B cell (primary cell): ENCODE measurements at places on chromosomes 7 and 10.

DNA sequence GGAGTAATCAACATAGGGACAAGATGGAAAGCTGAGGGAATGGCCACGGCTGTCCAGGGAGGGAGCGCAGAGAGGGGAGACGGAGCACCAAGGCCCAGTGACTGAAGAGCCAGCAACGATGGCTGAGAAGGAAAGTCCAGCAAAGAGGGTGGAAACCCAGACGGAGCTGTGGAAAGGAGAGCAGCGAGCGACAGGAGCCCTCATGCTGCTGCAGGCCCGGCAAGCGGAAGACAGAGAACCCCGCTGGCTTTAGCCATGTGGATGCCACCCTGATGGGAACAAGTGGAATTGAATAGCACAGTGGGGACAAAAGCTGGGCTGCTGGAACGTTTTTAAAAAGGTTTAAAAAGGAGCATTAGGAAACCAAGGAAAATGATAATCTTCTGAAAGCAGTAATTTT, 82.9 kb upstream of the DDC start:
- DNase-seq = no peak

DNA sequence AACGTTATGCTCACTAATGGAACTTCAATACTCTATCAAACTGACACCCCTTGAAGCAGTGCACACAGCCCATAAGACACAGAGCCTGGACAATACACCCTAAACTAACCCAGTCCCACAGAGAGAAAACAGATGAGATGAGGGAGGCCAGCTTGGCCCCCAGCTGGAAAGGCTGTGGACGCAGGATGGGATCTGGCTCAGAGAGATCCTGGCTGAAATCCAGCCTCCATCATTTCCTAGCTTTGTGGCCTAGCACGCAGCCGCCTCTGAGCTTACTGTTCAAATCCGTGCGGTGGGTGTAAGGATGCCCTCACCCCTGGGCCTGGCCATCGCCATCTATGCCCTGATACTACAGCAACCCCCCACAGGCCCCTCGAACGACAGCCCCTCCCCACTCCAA, 32.7 kb downstream of the SNX8 start:
- DNase-seq = no peak

GRCh38 chr7:132876576-132876975, 205.3 kb downstream of the CHCHD3 start:
- DNase-seq = no peak

GRCh38 chr7:102152672-102153598, 133.7 kb upstream of the SH2B2 start:
- no peak for DNase-seq

DNA sequence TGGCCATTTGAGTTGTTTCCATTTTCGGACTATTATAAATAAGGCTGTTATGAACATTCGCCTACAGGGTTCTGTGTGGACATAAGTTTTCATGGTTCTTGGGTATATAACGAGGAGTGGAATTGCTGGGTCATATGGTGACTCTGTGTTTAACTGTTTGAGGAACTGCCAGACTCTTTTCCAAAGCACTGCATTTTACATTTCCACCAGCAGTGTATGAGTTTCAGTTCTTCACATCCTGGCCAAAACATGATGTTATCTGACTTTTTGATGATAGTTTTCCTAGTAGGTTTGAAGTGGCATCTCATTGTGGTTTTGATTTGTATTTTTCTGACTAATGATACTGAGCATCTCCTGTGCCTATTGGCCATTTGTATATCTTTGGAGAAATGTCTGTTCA, 5.4 kb downstream of the SUV39H2 start:
- no peak for DNase-seq

GRCh38 chr7:112744818-112745217, 45.4 kb downstream of the TMEM168 start:
- no peak for DNase-seq

- no peak for DNase-seq
Observed at GRCh38 chr10:125156196-125156595, 4.2 kb downstream of the CTBP2 start.

- DNase-seq = no peak
Observed at GRCh38 chr7:51027935-51028830, 245.5 kb upstream of the GRB10 start.

DNA sequence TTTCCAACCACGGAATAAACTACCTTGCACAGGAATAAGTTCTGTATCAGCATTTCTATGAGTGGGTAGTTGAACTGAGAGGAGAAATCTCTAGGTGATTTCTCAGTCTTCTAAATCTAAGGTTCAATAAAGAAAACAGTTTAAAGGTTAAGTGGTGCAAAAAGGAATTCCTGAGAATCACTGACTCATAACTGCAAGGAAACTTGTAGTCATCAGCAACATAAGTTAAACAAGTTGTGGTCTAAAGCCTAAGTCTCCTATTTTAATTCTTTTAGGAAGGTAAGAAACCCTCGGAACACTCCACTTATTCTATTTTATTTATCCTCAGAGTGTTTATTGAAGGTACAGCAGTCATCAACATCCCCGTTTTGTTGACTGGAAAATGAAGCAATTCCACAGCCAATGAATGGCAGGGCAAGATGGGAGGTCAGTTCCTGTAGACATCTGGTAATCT, 92.4 kb upstream of the PIK3CG start:
- no peak for DNase-seq

DNA sequence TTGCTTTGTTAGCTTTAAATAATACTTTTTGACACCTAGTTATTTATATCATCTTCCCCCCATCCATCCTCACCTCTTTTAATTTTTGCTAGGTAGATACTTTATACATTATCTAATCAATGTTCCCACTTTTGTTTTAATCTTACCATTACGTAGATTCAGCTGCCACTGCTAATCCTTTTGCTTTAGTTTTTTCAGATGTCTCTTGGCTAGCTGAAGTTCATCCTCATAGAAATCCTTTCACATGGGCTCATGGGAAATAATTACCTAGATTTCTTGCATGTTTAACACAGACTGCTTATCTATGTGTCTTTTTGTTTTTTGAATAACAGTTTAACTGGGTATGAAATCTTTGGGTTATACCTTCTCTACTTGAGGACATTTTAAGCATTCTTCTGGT, 60.1 kb downstream of the ZNRF2 start:
- DNase-seq = no peak

GRCh38 chr7:5773661-5774086, 7.8 kb downstream of the RNF216 start:
- no peak for DNase-seq

DNA sequence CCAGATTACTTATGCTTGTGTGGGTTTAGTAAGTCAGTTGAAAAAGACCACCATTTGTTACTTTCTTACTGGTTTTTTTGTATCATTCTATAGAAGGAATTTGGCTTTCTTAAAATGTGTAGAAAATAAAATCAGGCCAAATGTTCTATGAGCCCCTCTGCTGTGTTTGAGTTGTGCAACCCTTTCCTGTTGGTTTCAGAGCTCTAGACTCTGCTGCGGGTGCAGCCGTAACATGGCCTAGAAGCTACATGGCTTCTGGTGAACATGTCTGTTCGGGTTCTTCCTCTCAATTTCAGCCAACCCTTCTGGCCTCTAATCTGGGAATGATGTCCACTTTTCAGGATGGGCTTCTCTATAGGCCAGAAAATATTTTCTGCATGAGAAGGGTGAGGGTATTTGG, 56.6 kb upstream of the RAB18 start:
- no peak for DNase-seq

- no peak for DNase-seq
Observed at GRCh38 chr7:85851571-85852193, 664.8 kb upstream of the SEMA3D start.

GRCh38 chr7:147089051-147089461, 972.5 kb downstream of the CNTNAP2 start:
- DNase-seq = no peak

DNA sequence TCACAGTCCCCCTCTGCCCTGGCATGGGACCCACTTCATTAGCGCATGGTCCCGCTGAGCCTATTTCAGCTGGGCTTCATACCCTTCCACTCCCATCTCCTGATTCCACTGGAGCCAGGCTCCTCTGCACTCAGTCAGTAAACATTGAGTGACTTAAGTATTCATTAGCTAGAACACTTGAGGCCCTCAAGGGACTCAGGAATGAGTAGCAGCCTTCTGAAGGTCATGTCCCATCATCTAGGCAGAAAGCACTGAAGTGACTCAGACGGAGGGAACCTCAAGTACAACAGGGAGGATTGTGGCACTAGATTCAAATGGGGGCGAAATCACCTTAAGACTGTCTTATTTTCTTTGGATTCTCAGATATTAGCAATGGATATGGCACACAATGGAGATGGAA, 186.6 kb upstream of the INHBA start:
- DNase-seq = no peak

GRCh38 chr10:101322266-101323108, 31.5 kb upstream of the BTRC start:
- no peak for DNase-seq

DNA sequence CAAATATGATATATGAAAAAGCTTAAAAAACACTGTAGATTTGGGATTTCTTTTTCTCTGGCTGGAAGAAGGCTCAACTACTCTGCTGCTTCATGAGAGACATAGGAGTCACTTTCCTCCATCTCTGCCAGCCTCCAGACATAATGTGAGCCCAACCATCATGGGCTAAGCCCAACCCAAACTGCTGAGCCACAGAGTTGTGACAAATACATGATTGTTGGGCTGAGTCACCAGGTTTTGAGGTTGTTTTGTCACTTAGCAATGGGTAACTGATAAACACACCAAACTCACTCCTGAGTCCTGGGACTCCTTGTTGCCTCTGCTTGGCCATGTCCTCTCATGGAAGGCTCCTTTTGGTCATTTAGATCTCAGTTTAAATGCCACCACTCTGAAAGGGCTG, 381.8 kb upstream of the FZD8 start:
- no peak for DNase-seq

GRCh38 chr10:91552274-91553095, 80.4 kb downstream of the PPP1R3C start:
- no peak for DNase-seq

DNA sequence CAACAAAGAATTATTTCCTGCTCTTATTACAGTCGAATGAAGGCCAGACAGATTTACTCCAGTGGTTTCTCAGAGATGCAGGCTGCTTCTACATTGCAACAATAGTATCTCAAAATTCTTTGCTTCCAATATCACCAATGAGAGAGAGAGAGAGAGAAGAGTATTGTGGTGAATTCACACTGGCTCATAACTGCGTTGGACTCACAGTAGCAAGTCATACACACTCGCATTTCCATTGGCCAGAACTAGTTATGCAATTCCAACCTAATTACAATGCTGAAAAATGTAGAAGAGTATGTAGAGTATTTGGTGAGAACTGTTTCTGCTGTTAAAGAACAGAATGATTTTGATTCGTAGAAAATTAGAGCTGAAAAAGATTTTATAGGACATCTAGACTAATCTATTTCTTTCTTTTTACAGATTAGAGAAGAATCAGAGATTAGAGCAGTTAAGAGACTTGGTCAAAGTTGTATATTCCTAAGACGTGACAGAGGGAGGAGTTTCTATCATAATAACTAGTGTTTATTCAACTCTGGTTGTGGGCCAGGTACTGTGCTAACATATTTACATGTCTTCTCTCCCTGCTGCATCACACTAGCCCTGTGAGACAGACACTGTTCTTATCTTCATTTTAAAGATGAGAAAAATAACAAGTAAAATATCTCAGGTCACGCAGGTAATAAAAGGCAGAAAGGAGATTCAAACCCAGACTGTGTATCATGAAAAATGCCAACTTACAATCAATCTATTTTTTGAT, 34.6 kb upstream of the PDK4 start:
- no peak for DNase-seq

DNA sequence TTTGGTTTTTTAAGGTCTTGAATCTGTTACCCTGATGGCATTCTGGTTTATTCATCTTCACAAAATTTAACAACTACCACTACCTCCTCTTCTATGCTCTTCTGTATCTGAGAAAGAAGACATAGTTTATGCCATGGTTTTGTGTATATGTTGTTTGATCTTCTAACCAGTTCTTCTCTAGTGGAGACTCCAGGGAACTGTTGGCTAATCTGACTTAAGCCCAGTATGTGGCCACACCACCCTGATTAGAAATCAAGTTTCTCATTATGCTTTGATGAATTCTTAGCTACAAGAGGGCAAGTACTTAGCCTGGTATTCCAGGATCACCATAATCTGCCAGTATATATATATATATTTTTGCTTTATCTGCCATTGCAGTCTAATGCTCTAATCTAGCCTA, 99.5 kb upstream of the MXI1 start:
- DNase-seq = no peak

- DNase-seq = no peak
Observed at GRCh38 chr10:18767981-18768380, 108.8 kb downstream of the ARL5B start.

DNA sequence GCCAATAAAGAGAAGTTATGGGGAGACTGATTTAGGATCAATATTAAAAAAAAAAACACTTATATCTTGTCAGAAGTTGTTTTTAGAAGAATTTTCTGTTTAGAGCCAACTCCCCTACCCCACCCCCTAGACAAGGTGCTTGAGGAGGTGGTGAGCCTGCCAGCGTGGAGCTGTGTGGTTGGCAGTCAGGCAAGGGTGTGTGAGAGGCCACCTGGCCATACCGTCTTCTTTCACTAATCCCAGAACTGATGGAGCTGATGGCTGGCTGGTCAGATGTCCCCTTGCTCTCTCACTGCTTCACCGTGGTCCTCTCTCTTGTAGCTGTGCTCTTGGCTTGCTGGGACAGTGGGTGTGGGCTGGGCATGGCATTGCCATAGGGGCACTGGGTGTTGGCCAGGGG, 34.3 kb downstream of the NACAD start:
- DNase-seq = no peak

- DNase-seq = no peak
Observed at GRCh38 chr10:132076578-132077081, 10.9 kb downstream of the JAKMIP3 start.

GRCh38 chr10:122435212-122435827, 19.1 kb upstream of the ARMS2 start:
- peak; percentile 66 for DNase-seq

- no peak for DNase-seq
Observed at GRCh38 chr10:86931872-86932271, 25.5 kb downstream of the MMRN2 start.

DNA sequence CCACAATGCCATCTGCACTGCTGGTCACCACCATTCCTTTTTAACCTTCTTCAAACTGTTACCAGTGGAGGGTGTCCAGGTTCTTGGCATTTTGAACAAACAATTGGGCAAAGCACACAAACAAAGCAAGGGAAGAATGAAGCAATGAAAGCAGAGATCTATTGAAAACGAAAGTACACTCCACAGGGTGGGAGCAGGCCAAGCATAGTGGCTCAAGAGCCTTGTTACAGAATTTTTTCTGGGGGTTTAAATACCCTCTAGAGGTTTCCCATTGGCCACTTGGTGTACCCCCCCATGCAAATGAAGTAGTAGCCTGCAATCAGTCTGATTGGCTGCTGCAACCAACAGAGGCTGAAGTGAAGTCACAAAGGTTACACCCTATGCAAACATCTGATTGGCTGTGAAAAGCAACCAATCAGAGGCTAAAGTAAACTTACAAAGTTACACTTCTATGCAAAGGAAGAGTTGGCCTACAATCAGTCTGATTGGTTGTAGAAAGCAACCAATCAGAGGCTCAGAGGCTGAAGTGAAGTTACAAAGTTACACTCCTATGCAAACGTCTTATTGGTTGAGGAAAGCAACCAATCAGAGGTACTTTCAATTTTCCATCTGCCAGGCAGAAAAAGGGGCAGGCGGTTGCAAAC, 103.2 kb upstream of the WAC start:
- DNase-seq = no peak
